ENCODE measurements at places on chromosomes 6 and 20.

DNA sequence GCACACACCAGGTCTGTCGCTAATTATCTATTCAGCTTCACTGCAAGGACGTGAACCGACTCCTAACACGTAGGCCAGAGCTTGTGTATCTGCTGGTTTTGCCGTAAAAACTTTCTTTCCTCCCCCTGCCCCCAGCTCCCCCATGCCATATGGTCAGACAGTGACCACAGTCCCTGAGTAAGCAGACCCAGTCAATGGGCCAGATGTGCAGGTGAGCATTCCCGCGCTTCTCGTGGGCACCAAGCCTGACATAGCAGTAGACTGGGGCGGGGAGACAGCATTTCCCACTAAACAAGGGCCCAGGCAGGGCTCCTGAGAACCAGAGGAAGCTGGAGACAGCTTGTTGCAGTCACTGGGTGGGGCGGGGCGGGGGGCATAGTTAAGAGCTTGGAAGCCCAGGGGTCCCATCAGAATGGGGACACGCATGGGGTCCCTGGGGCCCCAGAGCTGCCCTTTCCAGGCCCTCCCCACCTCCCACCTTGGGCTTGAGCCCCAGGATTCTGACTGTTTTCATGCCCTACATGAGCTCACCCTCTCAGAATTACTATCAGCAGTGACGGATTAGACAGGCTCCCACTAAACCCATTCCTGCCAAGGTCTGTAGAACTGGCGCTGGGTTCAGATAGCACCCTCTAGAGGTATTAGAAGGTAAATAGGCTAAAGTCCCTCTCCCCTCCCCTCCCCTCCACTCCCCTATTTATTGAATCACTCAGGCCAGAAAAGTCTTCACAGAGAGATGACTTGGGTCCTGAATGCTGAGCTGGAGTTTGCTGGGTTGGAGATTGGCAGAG, 51.8 kb downstream of the CDH26 start:
- DNase-seq: no peak

DNA sequence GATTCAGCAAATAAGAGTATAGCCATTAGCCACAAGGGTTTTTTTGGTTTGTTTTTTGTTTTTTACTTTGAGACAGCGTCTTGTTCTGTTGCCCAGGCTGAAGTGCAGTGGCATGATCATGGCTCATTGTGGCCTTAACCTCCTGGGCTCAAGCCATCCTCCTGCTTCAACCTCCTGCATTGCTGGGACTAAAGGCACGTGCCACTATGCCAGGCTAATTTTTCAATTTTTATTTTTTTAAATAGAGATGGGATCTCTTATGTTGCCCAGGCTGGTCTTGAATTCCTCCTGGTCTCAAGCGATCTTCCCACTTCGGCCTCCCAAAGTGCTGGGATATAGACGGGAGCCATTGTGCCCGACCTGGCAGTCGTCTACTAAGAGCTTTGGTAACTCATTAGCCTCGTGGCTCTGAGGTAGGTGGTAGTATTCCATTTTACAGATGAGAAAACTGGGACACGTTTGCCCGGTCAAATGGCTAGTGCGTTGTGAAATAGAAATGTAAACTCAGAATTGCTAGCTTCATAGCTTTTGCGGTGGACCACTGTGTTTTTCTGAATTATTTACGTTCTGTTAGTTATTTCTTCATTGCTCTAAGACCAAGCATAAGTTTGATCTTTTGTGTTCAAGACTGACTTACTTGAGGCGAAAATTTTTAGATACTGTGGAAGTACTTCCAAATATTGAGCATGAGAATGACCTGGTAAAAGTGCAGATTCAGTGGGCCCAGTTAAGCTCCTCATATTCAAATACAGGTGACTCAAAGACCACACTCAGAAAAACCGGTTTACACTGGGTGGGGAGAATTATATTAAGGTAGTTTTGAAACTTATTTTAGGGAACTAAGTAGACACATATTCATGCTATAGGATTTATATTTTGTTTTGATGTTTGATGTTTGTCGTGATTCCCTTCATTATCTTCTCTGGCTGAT, 2.1 kb downstream of the PANK2 start:
- DNase-seq: no peak

GRCh38 chr20:55216525-55217242, 741.3 kb downstream of the DOK5 start:
- no peak for DNase-seq

DNA sequence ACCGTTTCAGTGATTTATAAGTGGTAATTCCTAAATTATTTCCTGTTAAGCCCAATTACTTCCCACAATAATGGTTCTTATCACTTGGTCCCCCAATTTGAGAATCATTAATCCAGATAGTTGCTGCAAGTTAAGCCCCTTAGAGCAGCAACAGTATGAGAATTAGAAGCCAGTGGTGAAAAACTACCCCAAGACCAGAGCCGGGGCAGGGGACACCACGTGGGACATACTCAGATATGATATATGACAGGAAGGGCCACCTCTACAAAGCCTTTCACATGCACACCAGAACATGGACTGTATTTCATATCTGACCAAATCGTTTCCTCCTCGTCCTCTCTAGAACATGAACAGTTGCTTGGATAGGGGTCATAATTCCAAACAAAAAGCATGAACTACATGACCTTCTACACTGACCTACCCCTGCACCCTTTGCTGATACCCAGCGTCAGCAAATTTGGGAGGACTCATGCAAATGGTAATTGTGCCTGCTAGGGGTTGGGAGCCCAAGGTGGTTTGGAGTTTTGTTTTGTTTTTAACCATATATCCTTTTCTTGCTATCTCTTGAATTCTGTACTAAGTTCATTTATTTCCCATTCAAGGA, 3.9 kb downstream of the JAG1 start:
- DNase-seq: no peak

DNA sequence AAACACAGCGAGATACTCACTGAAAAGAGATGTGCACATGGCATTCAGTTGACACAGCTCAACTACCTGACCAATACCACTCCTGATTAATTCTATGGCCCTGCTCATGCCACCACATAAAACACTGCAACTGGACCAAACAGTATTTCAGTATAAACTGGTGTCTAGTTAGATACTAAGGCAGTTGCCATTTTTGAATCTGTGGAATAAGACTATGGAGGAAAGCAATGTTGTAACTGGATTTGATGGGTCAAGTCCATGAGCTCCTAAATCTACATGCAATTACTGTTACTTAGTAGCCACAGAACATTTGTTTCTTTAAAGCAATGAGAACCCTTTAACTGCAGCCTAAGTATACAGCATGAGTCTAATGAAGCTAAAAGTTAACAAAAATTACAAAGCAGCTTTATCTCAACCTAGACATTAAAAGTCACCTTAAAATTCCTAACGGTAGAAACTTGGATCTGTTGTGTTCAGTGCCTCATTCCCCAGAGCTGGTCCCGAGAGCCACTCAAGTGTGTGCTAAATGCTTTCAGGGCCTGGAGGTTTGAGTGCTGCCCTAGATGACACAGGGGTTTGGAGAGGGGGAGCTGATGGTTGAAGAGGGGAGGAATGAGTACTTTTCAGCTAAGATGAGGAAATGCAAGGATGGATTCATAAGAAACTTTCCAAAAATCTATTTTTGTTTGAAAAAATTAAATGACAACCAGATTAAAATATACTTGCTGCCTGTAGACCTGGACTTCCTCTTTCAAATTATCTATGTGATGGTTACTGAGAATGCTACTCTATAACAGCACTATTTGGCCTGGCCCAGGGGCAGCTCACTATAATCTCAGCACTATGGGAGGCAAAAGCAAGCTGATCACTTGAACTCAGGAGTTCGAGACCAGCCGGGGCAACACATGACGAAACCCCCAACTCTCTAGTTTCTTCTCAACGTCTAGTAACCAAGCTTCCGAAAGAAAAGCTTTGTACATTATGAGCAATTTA, 15.6 kb downstream of the SNX5 start:
- no peak for DNase-seq

GRCh38 chr6:166955865-166956443, 396 bp downstream of the RNASET2 start:
- no peak for DNase-seq

- DNase-seq: no peak
Observed at GRCh38 chr6:107185391-107185970, 70.2 kb upstream of the BEND3 start.

- no peak for DNase-seq
Observed at GRCh38 chr6:44554861-44555260, 167.4 kb downstream of the CDC5L start.

DNA sequence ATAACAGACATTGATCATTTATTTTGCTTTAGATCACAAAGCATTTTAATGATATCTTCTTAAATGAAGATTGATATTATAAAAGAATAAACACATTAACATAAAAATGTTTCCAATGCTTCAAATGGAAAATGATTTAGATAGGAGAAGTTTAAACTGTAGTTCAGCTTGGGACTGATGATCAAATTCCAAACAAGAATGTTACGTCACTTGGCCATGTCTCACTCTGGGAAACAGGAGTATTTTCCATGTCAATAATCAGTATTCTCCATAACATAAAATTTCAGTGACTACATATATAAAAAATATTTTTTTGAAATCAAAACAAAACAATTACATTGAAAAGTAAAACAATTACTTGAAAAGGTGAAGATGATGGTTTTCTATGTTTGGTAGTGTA, 52.9 kb upstream of the SIM1 start:
- no peak for DNase-seq

DNA sequence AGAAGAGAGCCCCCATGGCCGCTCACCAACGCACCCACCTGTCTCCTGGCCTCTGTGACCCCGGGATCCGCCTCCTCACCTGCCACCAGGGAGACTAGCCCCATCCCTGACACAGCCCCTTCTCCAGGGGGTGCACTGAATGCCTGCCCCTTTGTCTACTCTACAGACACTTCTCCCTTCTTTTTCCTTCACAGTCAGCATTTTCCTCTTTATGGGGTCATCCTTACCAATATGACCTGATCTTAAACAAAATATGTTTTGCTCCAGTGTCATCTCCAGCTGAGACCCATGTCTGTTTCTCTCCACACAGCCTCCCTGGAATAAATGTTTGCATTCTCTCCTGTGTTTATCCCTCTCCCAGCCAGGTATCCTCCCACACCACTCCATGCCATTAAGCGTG, 14.6 kb upstream of the CCR6 start:
- DNase-seq: no peak

DNA sequence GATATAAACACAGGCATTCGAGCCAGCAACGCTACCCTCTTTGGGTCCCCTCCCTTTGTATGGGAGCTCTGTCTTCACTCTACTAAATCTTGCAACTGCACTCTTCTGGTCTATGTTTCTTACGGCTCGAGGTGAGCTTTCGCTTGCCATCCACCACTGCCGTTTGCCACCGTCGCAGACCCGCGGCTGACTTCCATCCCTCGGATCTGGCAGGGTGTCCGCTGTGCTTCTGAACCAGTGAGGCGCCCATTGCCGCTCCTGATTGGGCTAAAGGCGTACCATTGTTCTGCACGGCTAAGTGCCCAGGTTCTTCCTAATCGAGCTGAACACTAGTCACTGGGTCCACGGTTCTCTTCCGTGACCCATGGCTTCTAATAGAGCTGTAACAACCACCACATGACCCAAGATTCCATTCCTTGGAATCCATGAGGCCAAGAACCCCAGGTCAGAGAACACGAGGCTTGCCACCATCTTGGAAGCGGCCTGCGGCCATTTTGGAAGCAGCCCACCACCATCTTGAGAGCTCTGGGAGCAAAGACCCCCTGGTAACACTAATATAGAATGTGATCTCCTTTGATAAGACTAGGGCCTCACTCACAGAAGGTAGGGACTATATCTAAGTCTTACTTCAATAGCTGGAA, 973 bp downstream of the UBD start:
- DNase-seq: no peak

Measured in effector memory CD8-positive, alpha-beta T cell (primary cell).